ENCODE measurements at places on chromosomes 6 and 20. TPM values are rescaled to one million over a fixed set of nuclear protein-coding genes. Genes with fewer than 3 reads are reported as not detected.

- H3K4me3 ChIP-seq: no peak overlapping the region
- H3K27me3 ChIP-seq: no peaks in the 10 kb centered on the region
- peak; percentile 60 for DNase-seq
- H3K4me1 ChIP-seq: peaks cover 6% of the 10 kb centered on the region
Observed at GRCh38 chr6:74519163-74519562, 686.7 kb downstream of the COL12A1 start.

DNA sequence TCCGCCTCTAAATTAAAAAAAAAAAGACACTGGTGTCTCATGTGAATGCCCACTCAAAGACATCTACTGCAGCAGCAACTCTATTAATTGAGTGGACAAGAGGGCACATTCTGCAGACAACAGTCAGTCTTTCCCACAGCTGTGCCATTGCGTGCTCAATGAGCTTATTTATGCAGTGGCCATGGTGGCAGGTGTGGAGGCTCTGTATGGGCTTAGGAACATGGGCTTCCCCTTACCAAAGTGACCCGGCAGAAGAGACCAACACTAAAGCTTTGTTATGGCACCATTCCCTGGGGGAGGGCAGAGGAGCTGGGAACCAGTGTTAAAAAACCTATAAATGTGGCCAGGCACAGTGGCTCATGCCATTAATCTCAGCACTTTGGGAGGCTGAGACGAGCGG is 4.2 kb upstream of the VAPB start:
- no peak for DNase-seq
- H3K4me1 ChIP-seq: peaks cover 5% of the 10 kb centered on the region
- H3K27me3 ChIP-seq: no peaks in the 10 kb centered on the region
- H3K4me3 ChIP-seq: no peak overlapping the region

GRCh38 chr20:12847872-12848271 is 160.9 kb upstream of the SPTLC3 start:
- no peak overlapping the region for H3K4me3 ChIP-seq
- H3K27me3 ChIP-seq: peaks cover 22% of the 10 kb centered on the region
- DNase-seq: peak; percentile 45
- no peaks in the 10 kb centered on the region for H3K36me3 ChIP-seq
- no peak overlapping the region for H3K27ac ChIP-seq

GRCh38 chr6:106568530-106568929 is 60.8 kb downstream of the RTN4IP1 start:
- H3K36me3 ChIP-seq: peaks cover 83% of the 10 kb centered on the region
- no peak overlapping the region for H3K4me3 ChIP-seq
- H3K4me1 ChIP-seq: peaks cover 7% of the 10 kb centered on the region
- H3K27me3 ChIP-seq: no peaks in the 10 kb centered on the region
- H3K27ac ChIP-seq: peak overlapping the region; percentile 73

GRCh38 chr6:14728396-14729024 is 517.4 kb upstream of the JARID2 start:
- H3K4me3 ChIP-seq: no peak overlapping the region
- H3K4me1 ChIP-seq: peaks cover 41% of the 10 kb centered on the region
- peak overlapping the region; percentile 57 for H3K27ac ChIP-seq
- H3K36me3 ChIP-seq: no peaks in the 10 kb centered on the region
- no peaks in the 10 kb centered on the region for H3K27me3 ChIP-seq

DNA sequence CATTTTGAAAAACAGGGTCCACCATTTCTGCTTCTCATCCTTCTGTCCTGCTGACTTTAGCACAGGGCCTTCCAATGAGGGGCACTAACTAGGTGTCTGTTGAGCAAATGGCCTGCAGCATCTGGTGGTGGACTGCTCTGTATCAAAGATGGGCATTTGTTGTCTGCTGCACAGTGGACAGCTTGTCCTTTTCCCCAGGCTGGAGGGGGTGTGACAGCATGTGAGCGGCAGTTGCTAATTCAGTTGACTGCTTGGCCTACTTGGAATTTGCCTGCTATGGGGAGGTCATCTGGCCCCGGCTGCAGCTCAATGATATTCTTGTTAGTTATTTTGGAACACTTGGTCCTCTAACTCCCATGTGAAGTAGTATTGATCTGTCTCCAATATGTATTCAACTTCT is 93.7 kb downstream of the SH3BGRL2 start:
- no peak for DNase-seq
- no peaks in the 10 kb centered on the region for H3K4me1 ChIP-seq
- no peak overlapping the region for H3K4me3 ChIP-seq
- no peaks in the 10 kb centered on the region for H3K27me3 ChIP-seq

Gene LIME1
- total RNA-seq: 16.0 TPM

Measured in MCF 10A (cell line).